Activated CD4-positive, alpha-beta T cell treated with anti-CD3 and anti-CD28 coated beads for 24 hours (primary cell): ENCODE measurements at places on chromosomes 6 and 20.

- DNase-seq: no peak
Observed at GRCh38 chr20:4161401-4162251, 146.3 kb upstream of the RNF24 start.

GRCh38 chr6:156919814-156920369 is 142.7 kb downstream of the ARID1B start:
- DNase-seq: no peak

DNA sequence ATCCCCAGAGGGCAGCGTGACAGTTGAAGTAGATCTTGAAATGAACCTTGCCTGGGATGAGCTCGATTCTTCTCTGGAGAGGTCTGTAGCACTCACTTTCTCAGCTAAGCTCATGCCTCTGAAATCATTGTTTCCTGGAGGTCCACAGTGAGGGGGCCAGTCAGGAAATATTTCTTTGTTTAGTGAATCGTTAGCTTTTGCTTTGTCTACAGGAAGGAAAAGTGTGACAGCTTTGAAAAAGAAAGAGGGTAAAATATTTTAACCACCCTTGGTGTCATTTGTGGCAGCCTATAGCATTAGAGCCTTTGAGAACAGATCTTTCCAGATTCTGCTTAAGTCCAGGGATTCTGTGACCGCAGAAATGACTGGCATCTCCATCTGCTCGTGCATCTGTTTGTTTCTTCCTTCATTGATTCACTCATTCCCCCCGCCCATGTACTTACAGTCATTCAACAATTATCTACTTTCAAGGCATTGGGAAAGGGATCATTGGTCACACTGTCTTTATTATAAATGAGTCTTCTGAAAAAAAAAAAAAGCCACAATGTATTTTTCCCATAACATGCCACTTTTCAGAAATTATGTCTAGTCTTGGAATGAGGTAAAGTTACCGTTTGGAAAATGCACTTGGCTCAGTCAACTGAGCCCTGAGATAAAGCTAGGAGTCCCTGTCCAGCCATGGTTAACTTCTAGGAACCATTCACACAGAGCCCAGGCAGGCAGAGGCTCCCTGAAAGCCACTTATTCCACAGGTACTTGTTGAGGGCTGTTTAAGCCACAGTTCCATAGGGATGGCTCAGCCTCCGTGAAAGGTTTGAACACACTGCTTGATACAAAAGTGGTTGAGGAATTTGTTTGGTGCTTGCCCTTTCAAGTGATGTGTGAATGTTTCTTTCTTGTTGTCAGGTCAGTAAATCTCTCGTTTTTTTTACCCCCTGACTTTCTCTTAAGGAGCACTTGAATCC is 86.0 kb downstream of the TIAM2 start:
- no peak for DNase-seq

- DNase-seq: no peak
Observed at GRCh38 chr6:65075705-65076230, 631.3 kb downstream of the EYS start.

GRCh38 chr6:15739867-15740266 is 77.0 kb upstream of the DTNBP1 start:
- no peak for DNase-seq

GRCh38 chr20:4484379-4484997 is 237.2 kb upstream of the PRND start:
- DNase-seq: no peak

- DNase-seq: no peak
Observed at GRCh38 chr6:99512033-99512432, 3.2 kb downstream of the USP45 start.

DNA sequence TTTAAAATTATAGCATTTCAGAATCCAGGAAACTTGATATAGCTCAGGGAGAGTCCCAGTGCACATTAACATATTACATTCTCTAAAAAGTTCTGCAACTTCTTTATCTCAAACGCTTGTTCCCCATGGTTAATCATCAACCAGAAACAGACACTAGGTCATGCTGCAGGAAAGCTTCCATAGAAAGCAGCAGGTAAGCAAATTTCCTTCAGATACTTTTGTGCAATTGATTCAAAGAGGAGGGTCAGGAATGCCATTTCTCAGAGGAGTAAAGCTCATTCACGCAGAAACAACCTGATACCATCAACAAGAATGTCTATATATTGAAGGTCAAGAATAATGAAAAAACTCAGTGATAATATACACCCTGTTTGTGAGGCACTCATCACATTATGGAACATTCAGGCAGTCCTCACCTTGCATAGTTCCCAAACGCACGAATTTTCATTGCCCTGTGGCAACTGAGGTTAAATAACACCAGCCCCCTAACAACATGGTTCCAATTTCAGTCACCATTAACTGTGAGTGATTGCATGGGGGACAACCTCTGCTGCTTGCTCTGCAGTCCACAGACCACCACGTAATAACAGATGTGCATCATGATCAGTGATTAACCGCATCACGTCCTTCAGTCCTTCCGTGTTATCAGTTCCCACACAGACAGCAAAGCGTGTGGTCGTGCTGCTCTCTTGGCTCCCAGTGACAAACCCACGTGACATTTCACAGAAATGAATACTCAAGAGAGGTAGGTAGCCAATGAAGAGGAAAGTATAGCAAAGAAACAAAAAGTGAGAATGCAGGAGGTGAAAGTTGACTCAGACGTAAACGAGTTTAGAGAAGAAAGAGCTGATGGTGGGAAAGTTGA is 95.7 kb downstream of the LY86 start:
- DNase-seq: no peak

GRCh38 chr6:69958978-69959377 is 92.6 kb downstream of the COL19A1 start:
- DNase-seq: no peak

DNA sequence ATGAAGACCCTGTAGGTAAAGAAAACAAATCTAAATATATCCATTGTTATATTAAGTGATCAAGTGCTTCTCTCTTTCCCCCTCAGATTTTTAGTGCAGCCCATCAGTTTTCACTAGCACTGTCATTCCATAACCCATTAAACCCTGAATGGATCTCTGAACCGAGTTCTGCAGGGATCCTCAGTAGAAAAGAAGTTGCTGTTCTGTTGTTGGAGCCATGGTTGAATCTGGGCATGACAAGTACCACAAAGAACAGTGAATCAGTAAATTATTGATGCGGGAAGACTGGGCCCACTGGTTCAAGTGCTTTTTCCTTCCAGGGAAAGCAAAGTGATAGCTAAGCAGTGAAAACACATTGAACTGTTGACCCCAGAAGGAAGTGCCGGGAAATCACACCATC is 60.4 kb downstream of the LAMP5 start:
- no peak for DNase-seq

DNA sequence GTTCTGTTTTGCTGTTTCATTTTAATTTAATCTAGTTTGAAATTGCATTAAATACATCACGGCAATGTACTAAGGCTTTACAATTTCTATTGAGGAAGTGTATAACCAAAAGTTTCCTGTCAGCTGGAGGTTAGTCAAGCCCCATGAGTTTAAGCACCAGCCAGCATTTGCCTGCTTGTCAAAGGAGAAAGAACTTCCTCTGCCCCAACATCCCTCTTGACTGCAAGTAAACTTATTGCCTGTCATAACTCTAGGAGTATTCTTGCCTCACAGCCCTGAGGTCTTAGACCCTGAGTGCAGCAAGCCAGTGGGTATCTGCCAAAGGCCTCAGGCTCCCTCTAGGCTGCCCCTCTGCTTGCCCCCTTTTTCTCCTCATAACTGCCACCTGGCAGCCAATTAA is 106.7 kb upstream of the INSM1 start:
- DNase-seq: no peak

DNA sequence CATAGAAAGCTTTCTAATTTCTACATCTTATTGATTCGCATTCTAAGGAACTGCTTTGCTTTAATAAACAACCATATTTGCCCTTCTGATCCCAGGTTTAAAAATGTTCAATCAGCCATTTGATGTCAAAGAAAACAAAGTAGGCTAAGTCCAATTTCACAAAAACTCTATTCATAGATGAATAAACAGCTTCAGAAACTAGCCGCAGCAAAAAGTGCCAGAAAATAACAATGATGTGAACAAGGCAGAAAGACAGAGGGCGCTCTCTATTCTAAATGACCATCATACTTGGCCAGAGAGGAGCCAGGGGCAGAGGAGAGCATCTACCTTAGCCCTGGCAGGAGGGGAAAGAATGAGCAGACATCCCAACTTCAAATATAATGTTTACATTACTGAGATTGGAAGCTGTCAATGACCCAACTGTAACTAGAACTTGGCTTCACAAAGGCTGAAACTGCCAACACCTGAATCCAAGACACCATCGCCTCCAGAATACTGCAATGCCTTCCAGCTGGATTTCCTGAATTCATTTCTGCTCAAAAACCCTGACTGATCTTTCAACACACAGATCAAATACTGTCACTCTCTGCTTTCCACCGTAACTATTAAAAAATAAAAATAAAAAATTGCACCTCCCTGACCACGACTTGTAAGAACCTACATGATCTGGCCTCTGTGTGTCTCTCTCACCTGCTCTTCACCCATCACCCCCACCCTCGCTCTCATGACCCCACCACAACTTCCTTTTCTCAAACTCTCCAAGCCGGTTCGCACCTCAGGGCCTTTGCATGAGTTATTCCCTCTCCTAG is 9.5 kb downstream of the CNKSR3 start:
- no peak for DNase-seq

GRCh38 chr20:57387945-57388371 is 3.2 kb upstream of the RBM38 start:
- no peak for DNase-seq

GRCh38 chr6:43915986-43916923 is 146.2 kb downstream of the VEGFA start:
- DNase-seq: no peak
